ENCODE measurements at places on chromosomes 11 and 22. TPM values are rescaled to one million over a fixed set of nuclear protein-coding genes. Genes with fewer than 3 reads are reported as not detected.

Gene MPPED2
- total RNA-seq = 0.17 TPM

Gene KRTAP5-10
- total RNA-seq = not detected

Gene GGTLC2
- not detected for total RNA-seq

Gene TEAD1
- 52.3 TPM for total RNA-seq

Gene CABP4
- total RNA-seq = not detected

Gene NLRP14
- not detected for total RNA-seq

Gene MIEF1
- total RNA-seq = 24.8 TPM
